Retina (tissue), 1 donor: ENCODE measurements at places on chromosomes 1 and 21.

DNA sequence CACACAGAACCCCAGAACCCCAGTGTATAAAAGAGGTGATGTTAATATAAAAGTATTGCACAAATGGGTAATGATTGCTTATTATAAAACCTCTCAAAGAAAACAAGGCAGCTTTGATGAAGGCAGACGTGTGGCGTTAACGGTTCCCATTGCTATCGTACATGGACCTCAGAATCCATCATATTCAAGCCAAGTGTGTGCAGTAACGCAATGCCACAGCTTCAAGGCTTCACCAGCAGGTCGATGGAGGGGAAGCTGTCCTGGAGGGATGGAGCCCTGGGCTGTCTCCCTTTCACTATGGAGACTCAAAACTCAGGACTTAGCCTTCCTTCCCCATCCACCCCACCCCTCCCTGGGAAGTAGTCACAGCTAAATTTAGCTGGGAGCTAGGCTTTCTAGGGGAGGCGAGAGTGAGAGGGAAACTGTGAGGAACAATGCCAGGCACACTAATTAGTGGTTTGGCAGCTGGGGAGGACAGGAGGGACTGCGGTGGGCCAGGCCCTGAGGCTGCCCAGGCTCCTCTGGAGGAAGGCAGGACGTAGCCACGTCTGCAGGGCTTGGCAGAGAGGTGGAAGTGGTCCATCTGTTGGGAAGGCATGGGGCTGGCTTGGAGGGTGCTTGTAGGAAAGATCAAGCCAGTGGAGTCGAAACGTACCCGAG is 121.2 kb downstream of the HMGB4 start:
- no peak for DNase-seq

- DNase-seq: no peak
Observed at GRCh38 chr1:225415307-225415706, 12.5 kb downstream of the LBR start.

GRCh38 chr1:55702064-55702463 is 486.9 kb upstream of the USP24 start:
- DNase-seq: no peak

GRCh38 chr1:196875935-196876334 is 11.9 kb upstream of the CFHR4 start:
- DNase-seq: no peak

DNA sequence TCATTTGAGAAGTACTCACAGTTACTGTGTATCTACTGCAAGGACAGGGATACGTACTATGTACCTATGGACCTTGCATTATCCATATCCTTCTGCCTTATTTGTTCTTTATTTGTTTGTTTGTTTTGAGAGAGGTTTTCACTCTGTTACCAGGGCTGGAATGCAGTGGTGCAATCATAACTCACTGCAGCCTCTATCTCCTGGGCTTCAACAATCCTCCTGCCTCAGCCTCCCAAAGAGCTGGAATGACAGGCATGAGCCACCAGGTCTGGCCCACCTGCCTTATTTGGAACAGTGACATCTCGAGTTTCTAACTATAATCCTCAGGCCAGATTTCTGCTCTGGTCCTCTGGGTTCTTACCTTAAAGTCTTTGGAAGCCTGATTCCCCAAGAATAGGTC is 395.5 kb upstream of the PKN2 start:
- no peak for DNase-seq
